ENCODE measurements at places on chromosomes 5 and 9.
A peak's percentile ranks its signal among the peaks of the same experiment; 100 is the strongest.

DNA sequence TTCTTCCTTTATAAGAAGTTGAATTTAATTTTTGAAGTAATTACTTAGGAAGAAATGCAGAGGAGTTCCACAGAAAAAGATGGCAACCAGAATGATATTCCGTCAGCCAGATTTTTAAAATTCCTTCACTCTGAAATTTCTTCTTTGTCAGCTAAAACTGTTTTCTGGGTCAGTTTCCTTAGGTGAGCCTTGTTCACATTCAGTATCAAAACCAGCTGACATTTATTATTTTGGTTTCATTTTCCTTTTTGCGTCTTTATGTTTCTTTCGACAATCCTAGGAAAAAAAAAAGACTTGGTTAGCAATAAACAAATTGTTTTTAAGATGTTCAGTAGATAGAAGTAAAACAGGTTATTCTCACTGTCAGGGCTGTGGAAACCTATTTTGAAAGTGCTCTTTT, 4.1 kb upstream of the IARS1 start:
- no peak for DNase-seq

- peak; percentile 92 for DNase-seq
Observed at GRCh38 chr5:54889826-54890225, 95.6 kb downstream of the ESM1 start.

DNA sequence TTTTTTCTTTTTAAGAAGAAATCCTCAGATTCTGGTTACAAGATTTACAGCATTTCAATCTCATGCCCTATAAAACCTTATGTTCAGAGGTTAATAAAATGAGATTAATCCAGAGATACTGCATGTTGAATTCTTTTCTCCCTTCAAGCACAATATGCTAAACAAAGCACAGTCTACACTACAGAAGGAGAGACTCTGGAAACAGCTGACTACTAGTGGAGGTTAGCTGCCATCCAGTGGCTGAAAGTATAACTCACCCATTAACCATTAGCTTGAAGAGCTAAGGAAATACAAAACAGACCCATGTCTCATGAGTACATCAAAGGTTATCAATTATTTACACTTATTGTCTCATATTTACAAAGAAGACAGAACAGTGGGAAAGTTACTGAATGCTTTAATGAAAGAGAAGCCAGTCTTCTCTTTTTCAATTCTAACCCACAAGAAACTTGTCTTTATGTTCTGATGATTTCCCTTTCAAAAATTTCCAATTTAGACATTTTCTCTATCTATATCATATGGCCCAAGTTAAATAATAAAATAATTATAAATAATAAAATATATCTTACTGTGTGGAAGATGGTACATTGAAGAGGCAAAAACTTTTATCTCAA, 12.7 kb upstream of the DNAH5 start:
- DNase-seq, result peak; percentile 59

DNA sequence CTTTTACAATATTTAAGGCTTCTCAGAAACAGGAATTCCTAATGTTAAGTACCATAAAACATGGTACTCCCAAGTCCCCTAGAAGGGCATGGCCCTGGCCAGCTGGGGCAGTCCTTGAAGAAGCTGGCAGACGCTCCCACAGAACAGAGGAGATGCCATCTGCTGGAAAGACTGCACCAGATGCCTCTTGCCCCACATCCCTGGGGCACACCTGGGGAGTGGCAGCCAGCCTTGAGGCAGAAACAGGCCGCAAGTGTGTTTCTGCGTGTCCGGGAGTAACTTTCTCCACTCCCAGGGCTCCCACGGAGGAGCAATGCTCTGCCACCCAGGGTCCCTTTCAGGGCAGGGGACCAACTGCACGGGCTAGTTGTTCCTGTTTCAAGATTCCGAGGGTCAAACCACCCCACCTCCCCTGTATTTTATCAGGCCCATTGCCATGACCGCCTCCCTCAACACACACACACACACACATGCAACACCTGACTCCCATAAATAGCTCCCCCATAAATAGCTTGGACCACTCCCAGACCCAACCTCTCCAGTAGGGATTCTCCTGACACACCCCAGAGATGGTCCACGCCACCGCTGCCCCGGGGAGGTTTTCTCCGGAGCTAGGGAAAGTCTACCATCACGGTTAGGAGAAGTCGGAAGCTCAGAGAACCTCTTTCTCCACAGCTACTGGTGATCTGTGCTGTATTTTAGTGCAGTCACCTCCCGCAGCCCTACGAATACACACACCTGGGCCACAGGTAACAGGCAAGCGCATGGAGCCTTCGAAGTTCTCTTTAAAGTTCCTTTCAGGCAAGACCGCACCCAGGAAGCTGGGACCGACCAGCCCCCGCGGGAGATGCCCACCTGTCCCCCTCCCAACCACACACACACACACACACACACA, 1.5 kb downstream of the SPOCK1 start:
- no peak for DNase-seq

GRCh38 chr9:115412656-115413055, 294.7 kb upstream of the TNC start:
- no peak for DNase-seq

- no peak for DNase-seq
Observed at GRCh38 chr5:136615251-136616119, 250.1 kb upstream of the TRPC7 start.

DNA sequence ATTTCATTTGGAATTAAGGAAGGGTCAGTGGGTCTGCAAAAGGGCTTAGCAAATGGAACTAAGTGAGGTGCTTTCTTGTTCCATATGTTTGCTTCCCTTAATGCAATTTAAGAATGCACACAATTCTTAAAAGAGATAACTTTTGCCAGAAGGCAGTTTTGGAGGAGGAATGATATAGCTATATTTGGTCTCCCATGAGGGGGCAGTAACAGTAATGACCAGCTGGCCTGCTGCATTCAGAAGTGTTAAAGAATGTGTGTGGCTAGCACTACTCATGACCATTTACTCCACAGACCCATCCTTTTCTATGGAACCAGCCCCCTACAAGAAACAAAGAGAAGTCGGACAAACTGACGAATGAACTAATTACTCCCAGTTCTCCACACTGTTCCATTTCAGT, 638.9 kb downstream of the RAB3C start:
- no peak for DNase-seq

- DNase-seq, result no peak
Observed at GRCh38 chr5:78798673-78799029, 150.1 kb upstream of the LHFPL2 start.

GRCh38 chr5:178580271-178580955, 9.8 kb downstream of the COL23A1 start:
- DNase-seq, result no peak

DNA sequence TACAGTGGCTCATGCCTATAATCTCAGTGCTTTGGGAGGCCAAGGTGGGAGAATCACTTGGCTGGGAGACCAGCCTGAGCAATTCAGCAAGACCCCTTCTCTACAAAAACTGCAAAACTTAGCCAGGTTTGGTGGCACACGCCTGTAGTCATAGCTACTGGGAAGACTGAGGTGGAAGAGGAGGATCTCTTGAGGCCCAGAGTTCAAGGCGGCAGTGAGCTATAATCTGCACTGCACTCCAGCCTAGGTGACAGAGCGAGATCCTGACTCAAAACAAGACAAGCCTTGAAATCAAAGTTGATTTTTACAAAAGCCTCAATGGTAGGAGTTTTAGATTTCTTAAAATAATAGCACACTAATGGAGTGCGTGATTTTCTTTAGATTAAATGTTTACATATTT, 14.6 kb downstream of the UBE2D2 start:
- DNase-seq, result no peak

- DNase-seq, result no peak
Observed at GRCh38 chr9:131731644-131732043, 8.2 kb downstream of the RAPGEF1 start.

DNA sequence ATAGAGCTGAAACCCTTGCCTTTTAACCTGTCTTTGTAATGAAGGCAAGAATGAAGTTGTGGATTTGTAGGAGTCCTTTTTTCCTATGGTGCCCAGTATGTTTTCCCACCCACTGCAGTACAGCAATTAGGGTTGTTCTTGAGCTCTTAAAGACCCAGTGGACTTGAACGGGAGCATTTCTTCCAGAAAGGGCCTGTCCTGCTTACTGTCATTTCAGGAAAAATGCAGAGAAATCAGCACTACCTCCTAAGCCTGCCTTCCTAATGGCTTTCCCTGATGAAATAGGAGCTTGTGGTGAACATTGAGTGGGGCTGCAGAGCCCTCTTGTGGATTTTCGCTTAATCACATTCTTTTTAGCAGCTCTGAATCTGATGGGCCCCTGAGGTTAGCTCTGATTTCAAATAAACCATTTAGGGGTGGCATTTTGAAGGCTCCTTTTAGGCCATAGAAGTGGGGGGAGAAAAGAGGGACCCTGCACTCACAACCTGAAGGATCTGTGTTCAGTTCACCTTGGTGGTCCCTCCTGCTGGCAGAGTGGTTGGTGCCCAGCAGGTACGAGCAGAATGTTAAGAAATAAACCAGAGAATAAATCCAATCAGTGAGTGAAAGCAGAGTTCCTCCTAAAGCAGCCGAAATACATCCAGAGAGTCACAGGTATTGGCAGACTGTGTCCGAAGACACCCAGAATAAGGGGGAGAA, 188.0 kb upstream of the KLF9 start:
- peak; percentile 95 for DNase-seq

DNA sequence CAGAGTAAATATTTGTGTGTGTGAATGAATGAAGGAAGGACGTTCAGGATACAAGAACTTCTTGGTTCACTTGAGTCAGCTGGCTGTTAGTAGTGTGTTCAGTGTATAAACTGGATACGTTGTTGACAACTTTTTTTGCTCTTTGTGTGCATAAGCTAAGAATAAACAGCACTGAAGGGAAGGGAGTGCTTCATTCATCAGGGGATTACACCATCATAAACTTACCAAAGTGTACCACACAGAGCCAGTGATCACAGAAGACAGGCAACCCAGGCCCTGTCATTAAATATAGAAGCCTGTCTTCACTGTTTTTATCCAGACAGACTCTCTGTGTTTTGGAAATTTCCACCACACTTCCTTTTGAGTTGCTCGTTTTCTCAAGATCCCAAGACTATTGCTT, 55.5 kb upstream of the MEF2C start:
- DNase-seq, result no peak

All from fibroblast of lung (primary cell).